Thyroid gland (tissue), 4 donors: ENCODE measurements at places on chromosomes 11 and 22. TPM values are rescaled to one million over a fixed set of nuclear protein-coding genes. Genes with fewer than 3 reads are reported as not detected.

GRCh38 chr11:97772705-97773104, 1248.0 kb upstream of the CNTN5 start:
- H3K27ac ChIP-seq: no peak overlapping the region
- H3K27me3 ChIP-seq: no peaks in the 10 kb centered on the region
- H3K4me3 ChIP-seq: no peak overlapping the region
- no peaks in the 10 kb centered on the region for H3K36me3 ChIP-seq

DNA sequence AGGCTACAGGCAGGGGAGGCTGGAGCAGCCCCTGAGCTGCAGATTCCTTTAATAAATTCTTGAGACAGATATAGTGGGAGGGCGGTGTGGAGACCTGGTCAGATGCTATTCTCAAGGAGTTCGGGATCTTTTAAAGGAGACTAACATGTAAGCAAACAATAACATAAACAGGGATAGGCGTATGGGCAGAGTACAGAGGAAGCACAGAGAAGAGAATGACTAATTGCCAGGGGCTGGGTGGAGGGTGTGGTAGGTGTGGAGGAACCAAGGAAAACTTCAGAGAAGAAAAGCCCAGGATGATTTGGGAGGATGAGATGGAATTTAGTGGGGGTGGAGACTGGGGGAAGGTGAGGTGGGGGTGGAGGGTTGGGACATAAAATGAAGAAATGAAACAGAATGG, 9.7 kb upstream of the HEPHL1 start:
- H3K27ac ChIP-seq: no peak overlapping the region
- H3K36me3 ChIP-seq: no peaks in the 10 kb centered on the region
- H3K27me3 ChIP-seq: no peaks in the 10 kb centered on the region

DNA sequence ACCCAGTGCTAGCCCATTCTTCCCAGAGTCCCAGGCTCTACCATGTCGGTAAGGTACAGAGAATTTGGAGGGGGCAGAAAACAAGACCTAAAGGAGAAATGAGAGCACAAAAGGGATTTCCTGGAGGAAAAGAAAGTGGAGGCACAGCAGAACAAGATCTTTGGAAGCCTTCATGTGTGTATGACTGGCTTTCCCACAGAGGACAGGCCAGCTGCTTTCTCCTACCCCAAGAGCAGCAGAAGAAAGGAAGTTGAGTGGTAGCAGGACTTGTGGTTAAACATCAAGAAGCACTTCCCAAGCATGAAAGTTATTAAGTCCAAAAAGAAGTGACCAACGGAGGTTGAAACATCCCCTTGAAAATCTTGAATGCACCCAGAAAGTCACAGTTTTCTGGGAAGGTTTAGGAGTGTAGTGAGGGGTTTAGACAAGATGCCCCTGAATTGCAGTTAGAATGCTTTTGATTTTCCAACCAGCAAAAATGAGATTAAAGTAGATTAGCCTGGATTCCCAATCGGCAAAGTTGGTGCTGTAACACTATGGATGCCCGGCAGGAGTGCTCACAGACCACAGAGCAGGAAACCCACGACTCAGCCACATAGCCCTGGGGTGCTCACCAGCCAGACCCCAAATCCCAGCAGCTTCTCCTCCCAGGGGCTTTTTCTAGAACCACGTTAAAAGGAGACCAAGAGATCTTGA, 608 bp downstream of the TMPRSS13 start:
- H3K4me3 ChIP-seq: no peak overlapping the region
- peaks cover 59% of the 10 kb centered on the region for H3K4me1 ChIP-seq

DNA sequence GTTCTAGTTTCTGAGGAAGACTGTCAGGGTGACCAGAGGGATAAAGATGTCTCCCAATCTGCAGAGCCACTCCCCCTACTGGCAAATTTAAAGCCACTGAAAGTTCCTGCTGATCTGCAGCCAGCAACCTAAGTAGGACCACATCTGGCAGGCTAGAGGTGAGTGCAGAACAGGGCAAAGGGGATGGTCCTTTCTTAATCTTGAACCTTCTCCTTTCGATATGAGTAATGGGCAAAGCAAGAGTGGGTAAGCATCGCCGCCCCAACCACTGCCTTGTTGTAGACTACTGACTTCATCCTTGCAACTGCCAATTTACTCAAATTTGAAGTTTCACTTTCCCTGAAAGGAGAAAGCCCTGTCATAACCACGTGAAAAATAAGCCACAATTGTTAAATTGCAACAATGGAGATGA, 30.7 kb downstream of the SCUBE2 start:
- H3K4me3 ChIP-seq: no peak overlapping the region
- H3K27ac ChIP-seq: no peak overlapping the region
- no peaks in the 10 kb centered on the region for H3K4me1 ChIP-seq
- H3K27me3 ChIP-seq: no peaks in the 10 kb centered on the region
- no peaks in the 10 kb centered on the region for H3K36me3 ChIP-seq
- DNase-seq: no peak

GRCh38 chr11:60830478-60831142, 11.3 kb upstream of the CCDC86 start:
- H3K4me1 ChIP-seq: no peaks in the 10 kb centered on the region
- no peak for DNase-seq
- no peak overlapping the region for H3K4me3 ChIP-seq
- H3K27me3 ChIP-seq: no peaks in the 10 kb centered on the region
- no peaks in the 10 kb centered on the region for H3K36me3 ChIP-seq
- no peak overlapping the region for H3K27ac ChIP-seq

GRCh38 chr11:69059985-69060384, 11.3 kb downstream of the TPCN2 start:
- no peak overlapping the region for H3K27ac ChIP-seq
- H3K36me3 ChIP-seq: peaks cover 5% of the 10 kb centered on the region
- H3K4me1 ChIP-seq: no peaks in the 10 kb centered on the region

- H3K36me3 ChIP-seq: peaks cover 39% of the 10 kb centered on the region
- no peaks in the 10 kb centered on the region for H3K27me3 ChIP-seq
- no peaks in the 10 kb centered on the region for H3K4me1 ChIP-seq
Observed at GRCh38 chr11:112058103-112058502, 15.7 kb downstream of the PIH1D2 start.

- no peaks in the 10 kb centered on the region for H3K36me3 ChIP-seq
- no peaks in the 10 kb centered on the region for H3K27me3 ChIP-seq
- no peaks in the 10 kb centered on the region for H3K4me1 ChIP-seq
Observed at GRCh38 chr11:1202154-1202775, 20.6 kb upstream of the MUC5B start.

DNA sequence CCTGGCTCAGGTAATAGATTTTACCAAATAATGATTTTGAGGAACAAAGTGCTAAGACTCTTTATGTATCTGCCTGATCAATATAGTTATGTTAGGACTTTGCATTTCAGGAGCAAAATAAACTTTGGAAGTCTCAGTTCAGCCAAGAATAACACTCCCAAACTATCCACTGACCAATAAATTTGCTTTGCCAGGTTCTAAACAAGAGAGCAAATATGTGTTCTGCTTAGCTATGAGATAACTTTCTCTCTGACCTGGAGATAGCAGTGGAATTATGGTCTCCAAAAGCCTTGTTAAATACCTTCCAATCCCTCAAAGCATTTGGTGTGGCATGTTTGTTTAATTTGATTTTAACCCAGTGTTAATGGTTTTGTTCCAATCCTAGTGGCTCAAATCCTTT, 1541.1 kb downstream of the FAM181B start:
- no peak overlapping the region for H3K27ac ChIP-seq
- H3K27me3 ChIP-seq: no peaks in the 10 kb centered on the region
- H3K4me1 ChIP-seq: no peaks in the 10 kb centered on the region

DNA sequence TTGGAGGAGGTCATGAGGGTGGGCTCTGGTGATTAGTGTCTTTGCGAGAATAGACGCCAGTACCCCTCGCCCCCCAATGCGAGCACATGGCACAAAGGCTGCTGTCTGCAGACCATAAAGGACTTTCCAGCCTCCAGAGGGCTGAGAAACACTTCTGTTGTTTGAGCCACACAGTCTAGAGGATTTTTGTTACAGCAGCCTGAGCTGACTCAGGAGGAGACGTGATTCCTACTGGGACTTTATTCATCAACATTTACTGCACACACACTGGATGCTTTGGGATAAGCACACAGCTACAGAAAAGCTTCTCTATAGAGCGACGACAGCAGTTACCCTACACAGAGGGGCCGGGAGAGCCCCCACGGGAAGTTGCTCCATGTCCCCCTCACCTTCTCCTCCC, 345.0 kb downstream of the CTTN start:
- DNase-seq: no peak
- no peaks in the 10 kb centered on the region for H3K36me3 ChIP-seq
- H3K27me3 ChIP-seq: no peaks in the 10 kb centered on the region
- H3K4me3 ChIP-seq: no peak overlapping the region

- no peaks in the 10 kb centered on the region for H3K4me1 ChIP-seq
- H3K27ac ChIP-seq: no peak overlapping the region
- DNase-seq: no peak
- H3K27me3 ChIP-seq: no peaks in the 10 kb centered on the region
- no peak overlapping the region for H3K4me3 ChIP-seq
Observed at GRCh38 chr11:122028545-122028944, 87.5 kb downstream of the BLID start.

- no peak overlapping the region for H3K4me3 ChIP-seq
- no peak for DNase-seq
- H3K4me1 ChIP-seq: no peaks in the 10 kb centered on the region
- no peak overlapping the region for H3K27ac ChIP-seq
Observed at GRCh38 chr11:120248551-120249278, 8.8 kb downstream of the POU2F3 start.

GRCh38 chr11:10920205-10920604, 62.4 kb upstream of the ZBED5 start:
- no peaks in the 10 kb centered on the region for H3K27me3 ChIP-seq
- H3K4me3 ChIP-seq: no peak overlapping the region
- H3K4me1 ChIP-seq: no peaks in the 10 kb centered on the region
- no peak for DNase-seq
- H3K36me3 ChIP-seq: no peaks in the 10 kb centered on the region

DNA sequence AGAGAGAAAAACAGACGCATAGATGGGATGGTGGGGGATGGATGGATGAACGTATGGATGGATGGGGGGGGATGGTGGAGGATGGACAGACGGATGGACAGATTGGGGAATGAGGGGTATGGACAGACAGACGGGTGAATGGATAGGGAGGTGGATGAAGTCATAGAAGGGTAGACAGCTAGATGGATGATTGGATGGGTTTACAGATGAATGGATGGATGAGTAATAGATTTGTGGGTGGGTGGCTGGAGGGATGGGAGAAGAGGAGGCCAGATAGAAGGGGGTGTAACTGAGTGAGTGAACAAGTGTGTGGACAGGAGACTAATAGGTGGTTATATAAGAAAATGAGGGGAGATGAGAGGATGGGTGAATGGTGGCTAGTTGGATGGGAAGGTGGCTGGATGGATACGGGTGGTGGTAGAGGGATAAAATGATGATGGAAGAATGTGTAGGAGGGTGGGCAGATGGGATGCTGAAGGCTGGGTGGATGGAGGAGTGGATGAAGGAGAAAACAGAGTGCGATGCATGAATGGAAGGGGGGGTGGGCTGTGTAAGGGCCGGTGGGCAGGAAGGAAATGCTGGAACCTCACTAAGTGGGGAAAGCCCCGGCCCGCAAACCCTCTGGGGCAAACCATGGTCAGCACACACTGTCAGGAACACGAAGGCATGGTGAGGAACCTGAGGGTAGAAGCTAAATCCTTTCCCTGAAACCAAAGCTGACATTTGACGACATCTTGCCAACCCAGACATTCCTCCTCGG, 21.6 kb downstream of the ARVCF start:
- no peak overlapping the region for H3K4me3 ChIP-seq
- H3K36me3 ChIP-seq: no peaks in the 10 kb centered on the region
- no peaks in the 10 kb centered on the region for H3K27me3 ChIP-seq
- H3K4me1 ChIP-seq: peaks cover 55% of the 10 kb centered on the region

DNA sequence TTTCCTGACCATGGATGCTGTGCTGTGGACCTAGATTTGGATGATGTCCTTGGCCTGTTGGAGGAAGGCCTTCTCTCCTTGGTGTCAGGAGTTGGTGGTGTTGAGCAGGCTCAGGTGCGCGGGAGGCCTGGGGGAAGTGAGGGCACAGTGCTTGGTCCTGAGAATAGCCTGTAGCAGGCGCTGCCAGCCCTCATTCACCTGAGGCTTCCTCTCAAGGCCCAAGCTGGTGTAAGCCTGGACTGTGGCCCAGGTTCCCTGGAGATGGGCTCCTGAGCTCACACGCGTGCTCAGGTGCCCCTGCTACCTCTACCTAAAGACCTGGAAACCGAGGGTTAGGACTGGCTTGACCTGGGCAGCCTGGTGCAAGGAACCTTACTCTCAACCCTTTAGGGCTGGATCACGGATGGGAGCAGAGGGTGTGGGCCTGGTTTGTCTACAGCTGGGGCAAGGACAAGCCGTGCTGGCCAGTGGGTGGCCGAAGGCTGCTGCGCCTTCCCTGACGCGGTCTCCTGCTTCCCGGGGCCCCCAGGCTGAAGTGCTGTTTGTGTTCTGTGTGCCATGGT, 7.8 kb upstream of the GRAMD4 start:
- H3K36me3 ChIP-seq: no peaks in the 10 kb centered on the region
- peaks cover 44% of the 10 kb centered on the region for H3K4me1 ChIP-seq
- no peak overlapping the region for H3K4me3 ChIP-seq

GRCh38 chr22:28442264-28442710, 237.4 kb downstream of the TTC28 start:
- DNase-seq: peak; percentile 88
- H3K4me1 ChIP-seq: peaks cover 14% of the 10 kb centered on the region
- peak overlapping the region; percentile 24 for H3K4me3 ChIP-seq
- peak overlapping the region; percentile 83 for H3K27ac ChIP-seq
- H3K27me3 ChIP-seq: no peaks in the 10 kb centered on the region

GRCh38 chr11:120079750-120080610, 57.9 kb downstream of the TRIM29 start:
- no peaks in the 10 kb centered on the region for H3K4me1 ChIP-seq
- H3K36me3 ChIP-seq: no peaks in the 10 kb centered on the region
- H3K27me3 ChIP-seq: no peaks in the 10 kb centered on the region
- H3K4me3 ChIP-seq: no peak overlapping the region
- DNase-seq: peak; percentile 16

- no peaks in the 10 kb centered on the region for H3K4me1 ChIP-seq
- no peak for DNase-seq
- no peak overlapping the region for H3K4me3 ChIP-seq
- H3K36me3 ChIP-seq: no peaks in the 10 kb centered on the region
- no peak overlapping the region for H3K27ac ChIP-seq
- no peaks in the 10 kb centered on the region for H3K27me3 ChIP-seq
Observed at GRCh38 chr11:105670811-105671210, 60.9 kb downstream of the GRIA4 start.

- H3K27ac ChIP-seq: no peak overlapping the region
- H3K4me3 ChIP-seq: no peak overlapping the region
- DNase-seq: no peak
- no peaks in the 10 kb centered on the region for H3K27me3 ChIP-seq
Observed at GRCh38 chr11:16804104-16804947, 65.9 kb downstream of the C11orf58 start.

- DNase-seq: no peak
- no peaks in the 10 kb centered on the region for H3K4me1 ChIP-seq
- H3K4me3 ChIP-seq: no peak overlapping the region
- no peaks in the 10 kb centered on the region for H3K27me3 ChIP-seq
- no peaks in the 10 kb centered on the region for H3K36me3 ChIP-seq
Observed at GRCh38 chr11:11089805-11090204, 232.0 kb upstream of the ZBED5 start.

The DLG2 gene
- total RNA-seq: 36.0 TPM

The SUSD2 gene
- total RNA-seq: 16.2 TPM

The CDC42EP1 gene
- 15.7 TPM for total RNA-seq

The HTR3A gene
- not detected for total RNA-seq

The SAA4 gene
- not detected for total RNA-seq

The VSIG10L2 gene
- not detected for total RNA-seq

The TREH gene
- not detected for total RNA-seq

The RRM1 gene
- total RNA-seq: 32.9 TPM

The MMP3 gene
- total RNA-seq: 14.5 TPM

The PKP3 gene
- total RNA-seq: 44.4 TPM

The PRAME gene
- 0.45 TPM for total RNA-seq

The NOL12 gene
- 52.6 TPM for total RNA-seq

The MOGAT2 gene
- not detected for total RNA-seq

The TRIM51 gene
- not detected for total RNA-seq

The CCDC87 gene
- 0.92 TPM for total RNA-seq

The VPREB3 gene
- not detected for total RNA-seq

The LIF gene
- total RNA-seq: 2.1 TPM

The KBTBD3 gene
- 16.6 TPM for total RNA-seq

The APOL3 gene
- total RNA-seq: 91.9 TPM
